ENCODE measurements at places on chromosomes 3 and 15.
A peak's percentile ranks its signal among the peaks of the same experiment; 100 is the strongest.

DNA sequence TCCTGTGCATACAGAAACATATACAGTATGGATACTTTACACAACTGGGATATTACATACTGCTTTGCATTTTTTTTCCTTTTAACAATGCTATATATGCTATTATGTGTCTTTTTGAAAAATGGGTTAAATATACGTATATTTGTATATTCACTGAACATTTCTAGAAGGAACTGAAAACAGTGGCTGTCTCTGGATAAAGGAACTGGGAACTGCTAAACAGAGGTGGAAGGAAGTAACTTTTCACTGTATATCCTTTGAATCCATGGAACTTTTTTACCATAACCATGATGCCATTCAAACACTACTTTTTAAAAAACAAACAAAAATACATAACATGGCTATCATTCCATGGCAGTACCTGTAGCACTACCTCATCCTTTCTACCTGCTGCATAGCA lies 1.8 kb downstream of the MTFMT start:
- no peak for DNase-seq

GRCh38 chr3:157650172-157650571 lies 147.0 kb upstream of the VEPH1 start:
- DNase-seq: no peak

DNA sequence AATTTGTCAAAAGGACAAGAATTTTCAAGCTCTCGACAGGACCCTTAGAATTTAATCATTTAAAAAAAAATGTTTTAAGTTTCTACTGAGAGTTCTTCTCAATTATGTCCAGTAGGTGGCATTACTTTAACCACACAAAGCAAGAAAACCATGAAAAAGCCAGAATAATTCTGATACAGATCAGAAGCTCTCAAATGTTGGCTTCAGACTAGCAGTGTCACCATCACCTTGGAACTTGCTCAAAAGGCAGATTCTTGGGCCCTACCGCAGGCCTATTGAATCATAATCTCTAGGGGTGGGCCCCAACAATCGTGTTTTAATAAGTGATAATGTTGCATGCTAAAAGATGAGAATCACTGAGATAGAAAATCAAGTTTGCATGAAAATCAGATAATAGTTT lies 99.5 kb upstream of the KCNMB2 start:
- peak; percentile 9 for DNase-seq

GRCh38 chr3:99808163-99808794 lies 9.4 kb upstream of the CMSS1 start:
- DNase-seq: peak; percentile 47

DNA sequence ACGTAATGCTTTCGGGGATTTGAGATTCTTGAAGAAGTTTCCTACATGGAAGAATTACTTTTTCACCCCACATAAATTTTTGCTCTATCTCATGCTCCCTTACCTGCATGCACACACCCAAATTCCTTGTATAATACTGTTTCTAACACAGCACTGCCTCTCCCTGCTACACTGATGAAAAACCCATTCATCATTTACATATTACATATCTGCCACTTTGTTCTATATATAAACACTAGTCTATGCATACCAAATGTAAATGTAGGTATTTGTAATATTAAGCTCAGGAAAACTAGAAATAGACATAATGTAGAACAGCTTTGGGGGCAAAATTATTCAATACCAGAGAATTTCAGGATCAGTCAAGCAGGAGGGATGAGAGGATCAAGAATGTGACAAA lies 182.6 kb upstream of the SEMA6D start:
- no peak for DNase-seq

DNA sequence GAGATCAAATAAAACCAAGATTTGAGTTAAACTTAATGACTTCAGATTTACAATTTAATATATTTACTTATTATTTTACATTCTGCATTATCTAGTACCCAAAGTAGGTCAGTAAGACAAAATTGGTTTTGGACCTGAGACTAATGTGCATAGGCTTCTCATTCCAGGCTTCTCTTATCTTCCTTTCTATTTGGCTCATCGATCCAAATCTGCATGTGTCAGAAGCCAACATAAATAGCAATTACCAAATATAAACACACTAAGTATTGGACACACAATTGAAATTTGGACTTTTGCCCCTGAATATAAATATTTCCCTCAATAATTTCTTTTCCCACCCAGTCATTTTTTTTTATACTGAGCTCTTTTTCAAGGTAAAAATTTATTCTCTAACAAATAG lies 290.6 kb upstream of the ARHGEF26 start:
- DNase-seq: no peak

DNA sequence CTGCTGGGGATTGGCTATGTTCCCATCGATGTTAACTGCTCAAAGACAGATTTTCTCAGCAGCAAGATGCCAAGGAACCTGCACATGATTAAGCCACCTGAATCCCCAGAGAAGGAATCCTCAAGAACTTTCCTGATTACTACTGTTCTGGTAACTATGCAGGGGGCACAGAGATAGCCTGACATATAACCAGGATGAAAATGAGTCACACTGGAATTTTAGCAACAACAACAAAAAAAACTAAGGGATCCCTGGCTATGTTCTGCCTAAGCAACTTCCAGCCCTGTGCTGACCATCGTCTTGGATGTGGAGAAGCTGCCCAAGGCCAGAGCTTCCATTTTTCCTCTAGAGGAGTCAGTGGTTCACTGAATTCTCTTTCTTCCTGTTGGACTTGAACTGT lies 13.8 kb downstream of the RIOX2 start:
- no peak for DNase-seq

DNA sequence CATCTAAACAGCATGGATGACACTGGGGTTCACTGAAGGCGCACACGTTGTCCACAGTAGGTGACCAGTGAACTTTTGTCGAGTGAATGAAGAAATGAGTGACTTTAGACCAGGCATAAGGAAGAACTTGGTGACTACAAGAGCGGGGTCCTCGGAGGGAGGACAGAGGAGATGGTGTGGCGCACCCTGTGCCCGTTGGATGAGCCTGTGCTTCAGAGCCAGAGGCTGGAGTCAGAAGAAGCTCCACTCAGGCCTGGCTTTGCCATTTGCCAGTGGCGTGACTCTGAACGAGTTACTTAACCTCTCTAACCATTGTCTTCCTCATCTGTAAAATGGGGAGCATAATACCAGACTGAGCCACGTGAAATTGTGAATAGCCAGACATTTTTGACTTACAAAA lies 42.2 kb downstream of the MUC4 start:
- no peak for DNase-seq

DNA sequence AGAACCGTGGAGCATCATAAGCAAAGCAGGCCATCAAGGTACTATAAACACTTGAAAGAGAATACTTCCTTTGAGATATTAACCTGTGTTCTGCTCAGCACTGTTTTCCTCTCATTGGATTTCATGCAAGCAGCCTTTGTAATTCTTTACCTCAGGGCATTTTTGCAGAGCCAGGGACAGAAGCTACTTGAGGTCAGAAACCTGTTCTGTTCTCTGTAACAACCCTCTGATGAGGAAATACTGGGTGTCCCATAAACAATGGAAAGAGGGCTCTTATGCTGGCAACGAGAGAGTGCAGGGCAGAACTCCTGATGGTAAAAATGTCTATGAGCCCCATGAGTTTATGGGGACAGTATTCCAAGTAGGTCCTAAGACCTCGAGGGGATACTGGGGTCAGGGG lies 66.0 kb downstream of the DCLK3 start:
- DNase-seq: no peak

GRCh38 chr3:190001426-190001825 lies 119.3 kb downstream of the P3H2 start:
- DNase-seq: no peak

- no peak for DNase-seq
Measured at GRCh38 chr3:190666821-190667220, 152.9 kb downstream of the IL1RAP start.

DNA sequence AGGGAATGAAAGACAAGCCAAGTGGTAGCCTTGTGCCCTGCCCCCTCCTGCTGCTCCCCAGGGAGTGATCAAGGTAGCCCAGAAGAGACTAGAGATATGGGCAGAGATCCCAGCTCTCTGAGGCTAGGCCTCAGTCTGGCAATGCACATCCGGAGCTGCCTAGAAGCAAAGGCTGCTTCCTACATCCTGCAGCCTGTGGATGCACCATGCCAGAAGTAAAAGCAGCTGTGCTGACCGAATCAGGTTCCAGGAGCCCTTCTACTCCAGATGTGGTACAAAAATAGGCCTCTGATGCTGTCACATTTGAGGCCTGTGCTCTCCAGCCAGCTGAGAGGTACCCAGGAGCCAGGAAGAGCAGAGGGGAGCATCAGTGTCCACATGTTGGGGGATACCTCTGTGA lies 16.0 kb downstream of the TRAIP start:
- no peak for DNase-seq

GRCh38 chr3:177193688-177194268 lies 3.5 kb downstream of the TBL1XR1 start:
- DNase-seq: no peak

GRCh38 chr3:187011915-187012314 lies 81.6 kb downstream of the ST6GAL1 start:
- no peak for DNase-seq

DNA sequence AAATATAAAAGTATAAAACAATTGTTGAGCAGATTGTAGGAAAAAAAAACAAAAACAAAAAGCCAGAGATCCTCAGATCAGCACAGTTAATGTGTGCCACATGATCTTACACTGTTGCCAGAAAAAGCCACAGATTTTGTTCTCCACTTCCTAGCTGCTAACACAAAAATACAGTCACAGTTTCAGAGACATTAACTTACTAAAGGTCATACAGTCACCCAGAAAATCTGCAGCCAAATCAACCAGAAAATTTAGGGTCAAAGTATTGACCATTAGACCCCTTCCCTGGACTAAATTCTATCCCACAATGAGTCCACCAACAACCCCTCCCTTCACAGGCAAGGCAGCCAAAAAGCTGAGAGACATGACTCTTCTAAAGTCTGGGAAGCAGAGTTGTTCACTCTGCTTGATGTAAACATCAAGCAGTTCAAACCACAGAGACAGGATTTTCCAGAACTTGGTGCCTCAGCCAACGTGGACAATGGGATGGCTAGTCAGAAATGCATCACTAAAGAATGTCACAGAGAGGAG lies 59.1 kb downstream of the SST start:
- no peak for DNase-seq

GRCh38 chr15:60704129-60704528 lies 225.2 kb upstream of the ICE2 start:
- no peak for DNase-seq

- no peak for DNase-seq
Measured at GRCh38 chr15:29065571-29065970, 179.8 kb downstream of the APBA2 start.

- DNase-seq: no peak
Measured at GRCh38 chr15:99473981-99474906, 91.5 kb upstream of the MEF2A start.

GRCh38 chr3:169256796-169257522 lies 406.6 kb downstream of the MECOM start:
- no peak for DNase-seq

GRCh38 chr3:39203860-39204259 lies 11.5 kb upstream of the XIRP1 start:
- DNase-seq: no peak

DNA sequence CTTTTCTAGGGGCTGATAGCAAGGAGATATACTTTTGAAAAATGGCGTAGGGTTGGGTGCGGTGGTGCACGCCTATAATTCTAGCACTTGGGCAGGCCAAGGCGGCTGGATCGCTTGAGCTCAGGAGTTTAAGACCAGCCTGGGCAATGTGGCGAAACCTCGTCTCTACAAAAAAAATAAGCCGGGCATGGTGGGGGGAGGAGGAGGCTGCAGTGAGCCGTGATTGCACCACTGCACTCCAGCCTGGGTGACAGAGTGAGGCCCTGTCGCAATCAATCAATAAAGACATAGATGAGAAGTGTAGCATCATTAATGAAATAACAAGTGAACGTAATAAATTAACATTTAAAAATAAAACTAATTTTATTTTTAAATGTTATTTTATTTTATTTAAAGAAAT lies 134.6 kb downstream of the SLCO3A1 start:
- no peak for DNase-seq

- no peak for DNase-seq
Measured at GRCh38 chr3:162760789-162761188, 1264.2 kb downstream of the OTOL1 start.

- no peak for DNase-seq
Measured at GRCh38 chr15:61656391-61656790, 403.9 kb downstream of the VPS13C start.

DNA sequence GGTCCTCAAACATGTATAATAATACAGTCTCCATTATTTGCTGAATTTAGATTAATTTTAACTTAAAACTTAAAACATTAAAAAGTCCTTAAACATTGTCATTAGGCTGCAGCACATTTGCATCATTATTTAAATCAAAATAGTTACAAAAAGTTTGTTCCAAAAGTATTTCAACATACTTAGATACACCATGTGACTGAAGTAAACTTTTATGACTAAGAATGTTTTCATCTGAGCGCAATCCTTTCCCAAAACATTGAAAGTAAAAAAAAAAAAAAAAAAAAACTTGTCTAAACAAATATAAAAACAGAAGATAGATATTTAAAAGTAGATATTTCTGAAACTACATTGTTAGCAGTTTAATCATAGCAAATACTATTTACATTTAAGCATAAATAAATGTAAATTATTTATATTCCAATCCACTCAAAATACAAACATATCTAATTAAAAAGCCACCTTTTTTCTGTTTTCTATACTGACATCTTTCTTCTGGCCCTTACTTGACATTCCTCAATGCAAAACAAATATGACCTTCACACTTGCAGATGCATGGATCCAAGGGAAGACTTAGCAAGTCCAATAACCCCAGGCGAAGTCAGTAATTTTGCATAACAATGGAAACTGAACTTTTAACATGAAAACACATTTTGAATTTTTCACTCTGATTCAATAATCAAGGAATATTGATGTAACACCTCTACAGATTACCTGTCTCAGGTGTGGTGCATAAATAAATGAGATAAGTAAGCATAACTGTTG lies 10.3 kb downstream of the FAM227B start:
- no peak for DNase-seq

- DNase-seq: peak; percentile 44
Measured at GRCh38 chr15:52857937-52858781, 68.0 kb upstream of the ONECUT1 start.

- DNase-seq: no peak
Measured at GRCh38 chr3:53753518-53754183, 92.6 kb downstream of the CHDH start.

GRCh38 chr15:45185069-45185779 lies 2.5 kb downstream of the SHF start:
- DNase-seq: no peak

- DNase-seq: no peak
Measured at GRCh38 chr3:8887435-8888300, 75.6 kb downstream of the RAD18 start.

DNA sequence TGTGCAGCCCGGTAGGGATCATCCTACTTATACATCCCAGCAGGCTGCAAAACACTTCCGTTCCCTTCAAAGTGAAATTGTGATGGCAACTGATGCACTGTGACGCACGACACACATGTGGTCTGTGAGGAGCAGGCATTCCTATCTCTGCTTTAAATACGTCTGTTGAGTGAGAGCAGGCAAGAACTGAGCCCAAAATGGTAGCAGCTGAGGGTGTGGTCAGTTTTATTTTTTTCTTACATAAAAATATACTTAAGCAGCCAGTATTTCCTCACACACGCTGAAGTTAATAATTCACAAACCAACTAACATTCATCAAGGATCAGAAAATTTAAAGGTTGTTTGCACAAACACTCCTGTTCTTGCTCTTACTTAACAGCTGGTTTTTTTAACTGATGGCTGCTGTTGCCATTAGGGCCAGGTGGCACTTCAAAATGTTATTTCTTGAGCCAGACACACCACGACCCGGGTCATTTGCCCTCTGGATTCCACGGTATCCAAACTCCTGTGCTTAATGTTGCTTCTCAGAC lies 23.9 kb downstream of the LRIG1 start:
- no peak for DNase-seq

Data from RCC 7860 (cell line).